Iris pigment epithelial cell (primary cell): ENCODE measurements at places on chromosomes 1 and 21.

DNA sequence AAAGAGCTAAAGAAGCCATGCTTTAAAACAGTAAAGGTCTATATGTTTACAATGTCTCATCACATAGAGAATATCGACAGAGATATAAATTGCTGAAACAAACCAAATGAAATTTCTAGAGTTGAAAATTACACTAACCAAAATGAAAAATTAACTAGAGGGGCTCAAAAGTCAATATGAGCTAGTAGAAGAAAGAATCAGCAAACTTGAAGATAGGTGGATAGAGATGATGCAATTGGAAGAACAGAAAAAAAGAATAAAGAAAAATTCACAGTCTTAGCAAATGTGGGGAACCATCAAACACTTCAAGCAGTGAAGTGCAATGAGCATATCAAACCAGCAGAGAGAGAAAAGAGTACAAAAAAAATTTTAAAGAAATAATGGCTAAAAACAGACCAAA is 24.1 kb upstream of the DSCAM start:
- no peak for DNase-seq

DNA sequence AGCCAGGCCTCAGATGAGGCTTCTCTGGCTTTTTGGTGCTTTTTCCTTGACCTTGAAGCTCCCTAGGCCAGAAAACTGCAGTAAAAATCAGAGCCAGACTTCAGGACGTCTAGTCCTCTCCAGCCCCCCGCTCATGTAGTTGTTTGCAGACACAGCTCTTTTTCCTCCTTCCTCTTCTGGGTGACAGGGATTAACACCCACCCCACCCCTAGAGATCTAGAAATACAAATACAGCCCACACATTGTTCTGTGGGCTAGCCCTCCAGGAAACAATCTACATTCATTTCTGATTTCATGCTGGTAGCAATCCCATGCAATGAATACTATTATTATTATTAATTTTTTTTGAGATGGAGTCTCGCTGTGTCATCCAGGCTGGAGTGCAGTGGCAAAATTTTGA is 9.9 kb upstream of the CLSTN1 start:
- DNase-seq = no peak

GRCh38 chr1:208248307-208248801 is 4.2 kb upstream of the PLXNA2 start:
- no peak for DNase-seq

GRCh38 chr1:66147226-66147835 is 354.6 kb downstream of the PDE4B start:
- no peak for DNase-seq

- DNase-seq = no peak
Observed at GRCh38 chr1:71166178-71167173, 85.6 kb upstream of the ZRANB2 start.

- no peak for DNase-seq
Observed at GRCh38 chr1:224676551-224676950, 60.4 kb downstream of the CNIH3 start.
